ENCODE measurements at places on chromosomes 5 and 9.

DNA sequence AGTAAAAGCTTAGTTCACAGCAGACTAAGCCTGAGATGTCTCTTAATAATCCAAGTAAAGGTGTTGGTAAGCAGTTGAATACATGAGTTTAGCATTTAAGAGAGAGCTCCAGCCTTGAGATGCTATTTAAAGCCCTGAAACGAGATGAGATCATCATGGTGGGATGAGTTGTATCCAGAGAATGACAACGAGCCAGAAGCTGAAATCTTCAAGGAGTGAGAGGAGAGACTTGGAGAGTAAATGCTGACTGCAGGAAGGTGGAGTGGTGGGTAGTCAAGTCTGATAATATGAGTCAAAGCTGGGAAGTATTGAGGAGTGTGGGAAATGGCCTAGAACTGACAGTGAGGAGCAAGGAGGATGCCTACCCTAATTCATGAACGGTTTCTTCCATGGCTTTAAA, 53.7 kb downstream of the PLAC8L1 start:
- DNase-seq = no peak

GRCh38 chr9:84481636-84482218, 141.2 kb upstream of the SLC28A3 start:
- DNase-seq = no peak

GRCh38 chr9:19231904-19232822, 1.7 kb downstream of the DENND4C start:
- DNase-seq = peak; percentile 4

DNA sequence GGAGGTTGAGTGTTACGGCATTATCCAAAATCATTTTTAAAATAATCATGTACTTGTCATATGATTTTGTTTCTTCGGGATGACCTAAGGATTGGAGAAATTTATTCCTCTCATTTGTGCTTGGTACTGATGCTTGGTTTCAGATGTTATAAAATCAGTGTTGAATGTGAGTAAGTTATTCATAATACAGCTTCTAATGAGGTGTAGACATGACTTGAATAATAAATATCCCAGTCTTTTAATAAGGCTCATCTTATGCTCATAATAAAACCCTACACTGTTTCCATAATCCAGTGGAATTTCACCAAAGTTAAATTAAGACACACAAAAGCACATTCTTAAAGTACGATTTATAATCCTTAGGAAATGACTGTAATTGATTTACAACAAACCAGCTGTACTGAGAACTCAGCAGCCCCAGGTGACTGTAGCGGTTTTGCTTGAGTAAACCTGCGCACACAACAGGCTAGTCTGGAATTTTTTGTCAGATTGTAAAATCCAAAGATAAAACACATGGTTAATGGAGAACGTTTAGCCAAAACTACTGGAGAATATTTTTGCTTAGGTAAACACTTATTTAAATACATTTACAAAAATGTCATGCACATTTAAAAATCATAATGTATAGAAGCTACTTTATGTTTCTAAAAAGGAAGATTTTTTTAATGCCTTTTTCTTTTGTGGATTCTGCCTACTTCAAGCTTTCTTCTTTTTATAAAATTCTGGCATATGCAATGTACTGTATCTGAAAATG, 609.8 kb upstream of the GRAMD2B start:
- DNase-seq = no peak

DNA sequence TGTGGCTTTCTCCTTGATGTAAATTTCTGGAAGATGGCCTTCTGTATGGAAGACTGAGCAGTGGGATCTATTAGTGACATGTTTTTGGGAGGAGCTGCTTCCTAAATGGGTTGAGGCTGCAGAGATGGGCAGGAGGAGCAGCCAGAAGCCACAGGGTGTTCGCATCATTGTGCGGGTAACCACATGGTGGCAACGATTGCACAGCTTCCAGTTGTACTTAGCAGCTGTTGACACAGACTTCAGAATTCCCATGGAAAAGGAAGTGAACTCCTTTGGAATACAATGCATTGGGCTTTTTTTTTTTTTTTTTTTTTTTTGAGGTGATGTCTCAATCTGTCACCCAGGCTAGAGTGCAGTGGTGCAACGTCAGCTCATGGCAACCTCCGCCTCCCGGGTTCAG, 297.3 kb downstream of the NR3C1 start:
- peak; percentile 37 for DNase-seq

DNA sequence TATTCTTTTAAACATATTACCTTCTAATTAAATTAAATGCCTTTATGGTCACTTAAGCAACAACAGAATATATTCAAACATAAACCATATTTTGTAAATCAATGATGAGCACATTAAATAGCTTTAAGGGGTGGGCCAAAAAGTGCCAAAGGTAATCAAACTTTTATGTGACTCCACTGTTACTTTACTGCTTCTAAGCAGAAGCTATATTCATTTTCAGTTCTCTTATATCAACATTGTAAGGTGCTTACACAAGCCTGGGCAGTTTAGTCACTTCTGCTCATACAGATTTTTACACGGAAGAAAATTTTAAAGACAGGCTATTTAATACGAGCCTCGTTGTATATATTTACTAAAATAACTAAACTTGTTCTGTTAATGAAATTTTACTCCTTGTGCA, 29.9 kb downstream of the RFX3 start:
- DNase-seq = no peak

DNA sequence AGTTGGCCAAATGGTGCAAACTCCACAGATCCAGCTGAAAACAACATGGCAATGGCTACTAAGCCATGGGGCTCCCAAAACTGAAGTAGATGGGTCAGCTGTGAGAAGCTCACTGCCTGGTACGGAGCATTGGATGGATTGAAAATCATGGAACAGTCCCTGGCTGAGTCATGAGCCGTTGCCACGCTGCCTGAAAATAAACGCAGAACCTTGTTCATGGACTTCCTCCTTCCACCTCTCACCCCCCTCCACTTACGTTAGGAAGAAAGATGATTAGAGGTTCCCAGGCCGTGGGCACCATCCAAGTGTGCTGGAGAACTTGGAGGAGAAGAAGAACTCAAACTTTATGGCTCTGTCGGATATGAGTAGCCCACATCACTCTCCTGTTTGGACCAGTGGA, 6.8 kb upstream of the DIPK1B start:
- DNase-seq = no peak

GRCh38 chr5:115098041-115098702, 71.5 kb downstream of the TRIM36 start:
- peak; percentile 1 for DNase-seq

- DNase-seq = no peak
Measured at GRCh38 chr5:164289526-164289925, 784.1 kb downstream of the MAT2B start.

GRCh38 chr9:19698960-19699359, 89.9 kb downstream of the SLC24A2 start:
- DNase-seq = no peak

- DNase-seq = no peak
Measured at GRCh38 chr5:135329913-135330797, 68.9 kb downstream of the MACROH2A1 start.

DNA sequence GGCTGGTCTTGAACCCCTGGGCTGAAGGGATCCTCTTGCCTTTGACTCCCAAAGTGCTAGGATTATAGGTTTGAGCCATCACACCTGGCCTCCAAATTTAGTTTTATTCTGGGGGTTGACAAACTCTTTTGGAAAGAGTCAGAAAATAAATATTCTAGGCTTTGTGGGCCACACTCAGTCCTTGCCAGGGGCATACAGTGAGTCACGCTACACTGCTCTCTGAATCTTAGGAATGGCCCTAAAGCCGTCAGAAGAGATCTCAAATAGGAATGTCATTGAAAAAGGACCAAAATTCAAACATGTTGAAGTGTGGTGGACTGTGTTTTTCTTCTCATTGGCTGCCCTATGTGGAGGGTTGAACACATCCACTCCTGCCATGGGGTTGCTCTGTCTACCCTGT, 127.7 kb upstream of the BASP1 start:
- no peak for DNase-seq

- no peak for DNase-seq
Measured at GRCh38 chr5:6340100-6340499, 38.2 kb downstream of the MED10 start.

- no peak for DNase-seq
Measured at GRCh38 chr5:140303966-140304365, 1.1 kb upstream of the PFDN1 start.

- no peak for DNase-seq
Measured at GRCh38 chr9:136011703-136012496, 50.7 kb upstream of the UBAC1 start.

DNA sequence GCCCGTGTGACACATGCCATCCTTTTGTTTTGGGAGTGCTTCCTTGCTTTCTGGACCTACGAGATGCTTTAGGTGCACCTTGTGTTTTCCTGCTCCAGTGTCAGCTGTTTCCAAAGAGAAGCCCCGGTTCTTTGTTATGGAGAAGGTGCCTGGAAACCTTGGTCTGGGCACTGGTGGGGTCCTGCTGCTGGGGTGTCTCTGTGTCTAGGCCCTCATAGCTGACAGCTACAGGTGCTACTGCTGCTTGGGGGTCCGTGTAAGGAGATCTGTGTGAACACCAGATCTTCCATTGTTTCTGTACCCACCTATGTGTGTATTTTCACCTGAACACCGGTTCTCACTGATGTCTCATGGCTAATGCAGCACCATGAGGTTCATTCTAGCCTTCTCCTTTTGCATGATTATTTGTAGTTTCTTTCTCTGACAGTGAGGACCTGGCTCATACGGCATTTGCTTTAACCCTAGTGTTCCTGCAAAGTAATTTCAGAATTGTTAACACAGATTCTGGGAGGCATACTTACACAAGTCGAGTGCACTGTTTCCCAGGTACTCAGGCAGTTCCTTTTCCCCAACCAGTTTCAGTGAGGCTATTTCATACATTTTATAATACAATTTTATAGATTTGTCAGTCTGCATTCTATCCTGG, 13.2 kb upstream of the FAM120AOS start:
- no peak for DNase-seq

GRCh38 chr5:57779383-57780223, 297.0 kb upstream of the ACTBL2 start:
- peak; percentile 26 for DNase-seq

- DNase-seq = no peak
Measured at GRCh38 chr5:164355267-164355830, 849.9 kb downstream of the MAT2B start.

Measured in NCI-H510A treated with DMSO at 0.1 percent for 48 hours (cell line).